ENCODE measurements at places on chromosomes 11 and 22. TPM values are rescaled to one million over a fixed set of nuclear protein-coding genes. Genes with fewer than 3 reads are reported as not detected.

The PHOX2A gene
- not detected for total RNA-seq

The TPP1 gene
- total RNA-seq: 59.2 TPM

The CXCR5 gene
- total RNA-seq: not detected

The OR51I1 gene
- not detected for total RNA-seq

The CD3D gene
- total RNA-seq: not detected

The ALG8 gene
- total RNA-seq: 32.7 TPM

Data from mammary epithelial cell (primary cell).